ENCODE measurements at places on chromosomes 7 and 10.

GRCh38 chr10:127027786-127028185, 122.6 kb downstream of the DOCK1 start:
- DNase-seq = no peak

- DNase-seq = no peak
Measured at GRCh38 chr10:99403674-99404073, 26.8 kb downstream of the GOT1 start.

DNA sequence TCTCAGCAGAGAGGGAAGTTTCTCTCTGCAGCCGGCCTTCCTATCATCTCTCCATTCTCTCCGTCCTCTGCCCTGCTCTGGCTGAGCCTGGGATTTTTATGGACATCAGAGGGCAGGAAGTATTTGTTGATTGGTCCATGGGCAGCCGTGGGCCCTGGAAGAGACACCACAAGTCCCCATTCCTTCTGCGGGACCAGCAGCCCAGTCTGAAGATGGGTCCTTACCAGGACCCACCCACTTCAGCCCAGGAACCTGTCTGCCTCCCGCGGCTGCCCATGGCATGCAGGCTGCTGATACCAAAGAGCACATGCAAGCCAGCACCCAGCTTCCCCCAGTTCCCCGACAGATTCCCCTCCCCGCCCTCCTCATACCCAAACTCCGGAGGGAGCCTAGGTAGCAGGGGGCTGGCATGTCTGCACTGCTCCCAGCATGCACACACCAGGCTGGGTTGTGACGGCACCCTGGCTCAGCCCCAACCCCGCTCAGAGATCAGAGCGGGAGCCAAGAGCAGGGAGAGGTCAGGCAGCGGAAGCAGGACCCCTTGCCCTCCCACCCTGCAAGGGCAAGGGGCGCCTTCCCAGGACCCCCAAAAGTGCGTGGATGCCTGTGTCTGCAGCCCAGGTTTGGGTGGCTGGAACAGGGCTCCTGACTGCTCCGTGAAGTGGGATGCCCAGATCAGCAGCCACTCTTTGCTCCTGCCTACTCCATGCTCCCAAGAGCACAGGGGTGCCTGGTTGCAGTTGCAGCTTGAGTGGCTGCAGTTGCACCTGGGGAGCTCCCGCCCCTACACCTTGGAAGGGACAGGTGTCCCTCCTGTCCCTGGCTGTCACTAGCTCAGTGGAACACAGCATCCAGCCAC, 538.6 kb upstream of the POT1 start:
- DNase-seq = no peak

- DNase-seq = no peak
Measured at GRCh38 chr7:150835702-150836280, 16.5 kb upstream of the AOC1 start.

DNA sequence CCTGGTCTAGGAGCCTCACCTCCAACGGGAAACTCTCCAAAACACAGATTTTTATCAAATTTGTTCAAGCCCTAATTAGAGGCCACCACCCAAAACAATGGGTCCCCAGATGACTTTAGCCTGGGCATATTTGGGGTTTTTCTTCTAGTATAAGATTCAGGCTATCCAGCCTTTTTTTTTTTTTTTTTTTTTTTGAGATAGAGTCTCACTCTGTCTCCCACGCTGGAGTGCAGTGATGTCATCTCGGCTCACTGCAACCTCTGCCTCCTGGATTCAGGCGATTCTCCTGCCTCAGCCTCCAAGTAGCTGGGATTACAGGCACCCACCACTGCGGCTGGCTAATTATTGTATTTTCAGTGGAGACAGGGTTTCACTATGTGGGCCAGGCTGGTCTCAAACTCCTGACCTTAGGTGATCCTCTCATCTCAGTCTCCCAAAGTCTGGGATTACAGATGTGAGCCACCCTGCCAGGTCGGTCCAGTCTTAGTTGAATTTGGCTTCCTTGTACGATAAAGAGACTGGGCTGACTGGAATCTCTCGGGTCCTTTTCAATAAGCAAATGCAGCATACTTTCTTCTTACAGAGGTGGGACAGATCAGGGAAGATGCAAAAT, 91.4 kb upstream of the KLF6 start:
- no peak for DNase-seq

- DNase-seq = no peak
Measured at GRCh38 chr7:24713850-24714675, 43.2 kb downstream of the GSDME start.

GRCh38 chr7:21763818-21764217, 181.9 kb downstream of the CDCA7L start:
- no peak for DNase-seq

DNA sequence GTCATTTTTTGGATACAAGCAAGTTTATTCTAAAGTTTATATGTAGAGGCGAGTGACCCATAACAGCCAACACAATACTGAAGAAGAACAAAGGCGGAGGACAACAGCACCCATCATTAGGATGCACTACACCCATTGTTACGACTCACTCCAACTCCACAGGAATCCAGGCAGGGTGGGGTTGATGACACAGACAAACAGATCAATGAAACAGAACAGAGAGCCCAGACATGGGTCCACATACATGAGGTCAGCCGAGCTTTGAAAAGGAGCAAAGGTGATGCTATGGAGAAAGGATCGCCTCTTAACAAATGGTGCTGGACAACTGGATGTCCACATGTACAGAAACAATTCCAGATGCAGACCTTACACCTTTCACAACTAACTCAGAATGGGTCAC, 426.4 kb downstream of the PTPRN2 start:
- no peak for DNase-seq

DNA sequence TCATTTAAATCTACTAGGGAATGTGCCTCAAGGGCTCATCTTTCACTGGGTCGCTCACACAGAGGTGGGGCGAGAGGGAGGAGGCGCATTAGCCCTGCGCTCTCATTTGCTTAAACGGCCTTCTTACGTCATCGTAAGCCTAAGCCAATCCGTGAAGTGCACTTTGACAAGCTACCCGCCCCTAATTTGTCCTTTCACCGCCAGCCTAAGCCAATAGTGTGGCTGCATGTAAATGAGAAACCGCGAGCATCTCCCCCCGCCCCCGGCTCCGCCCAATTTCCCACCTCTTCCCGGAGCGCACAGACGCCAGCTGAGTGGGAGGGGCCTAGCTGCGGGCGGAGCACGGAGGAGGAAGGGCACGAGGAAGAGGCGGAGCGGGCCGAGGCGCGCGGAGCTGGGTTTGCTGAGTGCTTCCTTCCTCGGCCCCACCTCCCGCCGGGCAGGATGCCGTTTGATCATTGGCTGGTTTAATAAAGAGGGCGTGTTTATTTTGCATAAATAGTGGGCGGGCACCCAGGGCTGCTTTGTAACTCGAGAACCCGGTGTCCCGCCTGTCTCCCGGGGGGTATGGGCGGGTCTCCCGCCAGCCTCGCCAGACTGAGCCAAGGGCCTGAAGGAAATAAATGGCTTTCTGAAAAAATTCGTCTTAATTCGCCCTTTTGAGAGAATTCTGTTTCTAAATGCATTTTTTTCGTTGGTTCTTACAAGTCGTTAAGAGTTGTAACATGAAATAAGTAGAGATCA, 289.6 kb upstream of the NFE2L3 start:
- DNase-seq = peak; percentile 37

GRCh38 chr7:100118388-100119071, 628 bp downstream of the TAF6 start:
- DNase-seq = no peak
